ENCODE measurements at places on chromosomes 5 and 9.

GRCh38 chr5:66378407-66378806 is 217.8 kb upstream of the MAST4 start:
- DNase-seq: no peak

- no peak for DNase-seq
Observed at GRCh38 chr9:73847536-73847935, 649.6 kb upstream of the RORB start.

- no peak for DNase-seq
Observed at GRCh38 chr5:74250304-74251102, 390.0 kb downstream of the ENC1 start.

DNA sequence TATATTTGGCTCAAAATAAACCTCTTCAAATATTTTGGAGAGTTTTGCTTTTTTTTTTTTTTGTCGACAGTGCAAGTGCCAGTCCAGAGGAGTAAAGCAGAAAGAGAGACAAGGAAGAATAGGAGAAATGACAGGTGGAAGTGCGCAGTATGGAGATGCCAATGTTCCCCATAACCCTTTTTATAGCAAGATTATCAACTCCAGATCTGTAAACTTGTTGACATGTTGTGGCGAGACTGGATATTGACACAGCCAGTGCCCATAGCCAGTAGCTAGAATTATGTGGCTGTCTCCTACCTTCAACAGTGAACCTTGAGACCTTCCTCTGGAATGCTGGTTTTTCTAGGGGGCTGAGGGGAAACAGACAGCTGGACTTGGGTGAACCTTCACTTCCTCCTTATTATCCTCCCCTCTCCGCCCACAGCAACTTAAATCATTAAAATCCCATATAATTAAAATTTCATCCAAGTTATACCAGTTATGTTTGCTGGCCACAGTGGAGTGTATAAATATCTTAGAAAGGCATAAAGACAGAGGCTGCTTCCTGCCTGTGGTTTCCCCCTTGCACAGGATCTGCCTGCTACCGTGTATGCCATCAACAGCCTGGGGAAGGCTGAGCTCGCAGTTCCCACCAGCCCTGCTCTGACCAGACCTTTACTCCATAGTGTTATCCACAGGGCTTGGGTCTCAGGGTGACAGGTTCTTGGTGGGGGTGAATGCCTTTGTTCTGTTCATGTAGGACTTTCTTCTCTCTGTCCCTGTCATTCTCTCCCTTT is 112.3 kb upstream of the ANKH start:
- DNase-seq: no peak

DNA sequence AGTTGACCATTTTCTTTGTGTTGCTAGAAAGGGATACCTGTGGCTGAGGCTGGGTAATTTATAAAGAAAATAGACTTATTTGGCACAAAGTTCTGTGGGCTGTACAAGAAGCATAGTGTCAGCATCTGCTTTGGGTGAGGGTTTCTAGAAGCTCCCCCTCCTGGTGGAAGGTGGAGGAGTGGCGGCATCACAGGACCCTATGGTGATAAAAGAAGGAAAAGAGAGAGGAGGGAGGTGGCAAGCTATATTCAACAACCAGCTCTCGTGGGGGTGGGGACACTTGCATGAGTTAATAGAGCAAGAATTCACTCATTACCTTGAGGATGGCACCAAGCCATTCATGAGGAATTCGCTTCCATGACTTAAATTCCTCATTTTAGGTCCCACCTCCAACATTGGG is 2041.4 kb upstream of the CDH9 start:
- DNase-seq: no peak

- DNase-seq: peak; percentile 20
Observed at GRCh38 chr5:154850255-154851062, at the start of gene FAXDC2. TSS of gene FAXDC2 (minus strand) at chr5:154850603. CDS start at chr5:154838178, 12,425 bp downstream.

DNA sequence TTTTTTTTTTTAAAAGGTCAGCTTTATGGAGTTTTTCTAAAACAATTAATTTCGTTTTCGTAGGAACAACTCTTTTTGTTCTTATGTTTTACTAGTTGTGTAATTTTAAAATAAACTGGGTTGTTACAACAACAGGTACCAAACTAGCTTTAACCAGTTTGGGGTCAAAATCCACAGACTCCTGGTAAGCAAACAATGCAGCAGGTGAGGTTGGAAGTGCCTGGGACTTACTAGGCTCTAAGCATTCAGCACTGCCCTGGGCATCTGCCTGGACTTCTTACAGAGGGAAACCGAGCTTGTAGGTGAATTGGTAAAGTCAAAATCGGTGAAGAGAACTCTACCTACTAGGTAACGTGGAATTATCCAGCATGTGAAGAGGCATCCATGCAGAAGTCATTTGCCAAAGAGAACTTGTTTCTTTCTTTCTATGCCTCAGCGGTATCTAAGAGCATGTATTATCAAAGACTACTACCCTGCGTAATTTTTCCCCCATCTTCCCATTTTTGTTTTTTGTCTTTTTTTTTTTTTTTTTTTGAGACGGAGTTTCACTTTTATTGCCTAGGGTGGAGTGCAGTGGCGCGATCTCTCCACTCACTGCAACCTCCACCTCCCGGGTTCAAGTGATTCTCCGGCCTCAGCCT is 145.4 kb downstream of the KCTD16 start:
- DNase-seq: no peak

DNA sequence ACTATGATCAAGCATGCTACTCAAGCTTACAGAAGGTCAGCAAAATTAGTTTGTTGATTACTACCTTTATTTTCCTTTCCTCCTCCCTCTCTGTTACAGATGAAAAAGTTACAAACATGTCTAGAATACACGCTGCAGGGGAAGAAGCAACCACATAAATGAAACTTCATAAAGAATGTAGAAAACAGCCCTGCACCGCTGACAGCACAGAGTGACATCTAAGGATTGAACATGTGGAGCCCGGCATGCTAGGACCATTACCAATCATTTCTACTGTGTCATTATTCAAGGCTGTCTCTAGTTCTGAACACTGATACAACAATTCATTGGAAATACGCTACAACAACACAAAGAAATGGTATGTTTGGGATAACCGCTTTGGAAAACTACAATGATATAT is 261.1 kb downstream of the MLLT3 start:
- DNase-seq: no peak

- DNase-seq: no peak
Observed at GRCh38 chr5:10578869-10579268, 15.0 kb downstream of the ANKRD33B start.

DNA sequence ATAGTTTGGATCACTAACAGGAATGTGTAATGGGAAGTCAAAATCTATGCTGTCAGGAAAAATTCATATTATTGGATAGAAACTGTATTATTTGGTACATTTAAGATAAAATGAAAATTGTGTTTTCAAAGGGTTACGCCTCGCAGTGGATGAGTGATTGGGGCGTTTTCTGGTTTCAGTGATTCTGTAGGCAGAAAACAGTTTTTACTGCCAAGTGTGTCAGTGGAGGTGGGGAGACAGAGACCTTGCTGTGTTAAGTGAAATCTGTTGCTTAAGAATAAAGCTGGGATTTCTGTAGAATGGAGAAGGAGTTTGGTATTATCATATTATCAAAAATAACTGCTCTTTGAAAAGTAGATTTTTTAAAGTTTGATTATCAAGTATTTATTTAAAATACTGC is 69.7 kb downstream of the GHR start:
- DNase-seq: no peak

GRCh38 chr5:172441262-172441751 is 13.0 kb downstream of the SH3PXD2B start:
- DNase-seq: no peak

DNA sequence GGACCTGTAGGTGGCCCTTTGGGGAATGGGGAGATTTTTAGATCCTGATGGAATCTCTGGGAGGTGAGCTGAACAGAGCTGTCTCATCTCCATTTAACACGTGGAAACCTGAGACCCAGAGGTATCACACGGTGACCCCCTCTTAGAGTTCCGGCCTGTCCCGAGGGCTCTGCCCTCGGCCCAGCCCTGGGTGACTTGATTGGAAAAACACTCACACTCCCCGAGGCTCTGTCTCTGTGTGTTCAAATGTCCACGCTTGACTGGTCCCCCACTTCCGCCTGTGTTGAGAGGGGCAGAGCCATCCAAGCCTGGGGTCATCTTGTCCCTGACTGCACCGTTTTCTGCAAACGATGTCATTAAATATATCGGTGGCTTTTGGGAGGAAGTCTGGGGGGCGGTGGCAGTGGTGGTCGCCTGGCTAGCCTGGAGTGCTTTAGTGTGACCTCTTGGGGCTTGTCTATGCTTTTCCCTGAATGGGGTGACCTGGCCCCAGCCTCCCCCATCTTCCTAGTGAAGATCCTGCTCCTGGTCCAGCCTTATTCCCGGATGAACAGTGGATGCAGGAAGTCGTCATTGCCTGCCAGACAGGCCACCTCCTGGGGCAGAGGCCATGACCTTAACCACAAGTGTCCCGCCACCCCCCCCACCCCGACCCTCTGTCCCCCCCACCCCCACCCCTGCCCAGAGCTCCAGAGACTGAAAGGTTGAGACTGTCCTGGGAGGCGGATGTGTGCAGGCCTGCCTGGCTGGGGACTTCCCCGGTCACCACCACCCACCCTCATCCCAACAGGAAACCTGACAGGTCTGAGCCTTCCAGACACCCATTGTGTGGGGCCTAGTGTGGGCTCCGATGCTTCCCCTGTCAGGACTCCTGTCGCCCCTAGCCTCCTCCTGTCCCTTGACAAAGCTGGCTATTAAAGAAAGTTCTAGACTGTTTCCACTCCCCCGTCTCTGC is 5.3 kb upstream of the DAB2IP start:
- no peak for DNase-seq

DNA sequence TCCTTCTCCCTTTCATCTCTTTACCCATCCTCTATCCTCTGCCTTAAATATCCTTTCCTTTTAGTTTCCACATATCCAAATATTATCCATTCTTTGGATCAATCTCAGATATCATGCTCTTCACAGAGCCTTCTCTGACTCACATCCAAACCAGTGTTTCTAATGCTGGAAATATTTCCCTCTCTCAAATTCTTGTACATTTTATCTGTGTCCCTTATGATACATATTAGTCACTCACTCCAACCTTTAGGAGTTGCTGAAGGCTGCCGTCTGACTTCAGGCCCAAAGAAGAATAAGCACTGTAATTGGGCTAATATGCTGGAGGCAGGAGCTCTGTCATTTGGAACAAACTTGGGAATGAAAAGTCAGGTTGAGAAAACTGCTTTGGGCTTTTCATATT is 156.4 kb upstream of the RUSC2 start:
- no peak for DNase-seq

DNA sequence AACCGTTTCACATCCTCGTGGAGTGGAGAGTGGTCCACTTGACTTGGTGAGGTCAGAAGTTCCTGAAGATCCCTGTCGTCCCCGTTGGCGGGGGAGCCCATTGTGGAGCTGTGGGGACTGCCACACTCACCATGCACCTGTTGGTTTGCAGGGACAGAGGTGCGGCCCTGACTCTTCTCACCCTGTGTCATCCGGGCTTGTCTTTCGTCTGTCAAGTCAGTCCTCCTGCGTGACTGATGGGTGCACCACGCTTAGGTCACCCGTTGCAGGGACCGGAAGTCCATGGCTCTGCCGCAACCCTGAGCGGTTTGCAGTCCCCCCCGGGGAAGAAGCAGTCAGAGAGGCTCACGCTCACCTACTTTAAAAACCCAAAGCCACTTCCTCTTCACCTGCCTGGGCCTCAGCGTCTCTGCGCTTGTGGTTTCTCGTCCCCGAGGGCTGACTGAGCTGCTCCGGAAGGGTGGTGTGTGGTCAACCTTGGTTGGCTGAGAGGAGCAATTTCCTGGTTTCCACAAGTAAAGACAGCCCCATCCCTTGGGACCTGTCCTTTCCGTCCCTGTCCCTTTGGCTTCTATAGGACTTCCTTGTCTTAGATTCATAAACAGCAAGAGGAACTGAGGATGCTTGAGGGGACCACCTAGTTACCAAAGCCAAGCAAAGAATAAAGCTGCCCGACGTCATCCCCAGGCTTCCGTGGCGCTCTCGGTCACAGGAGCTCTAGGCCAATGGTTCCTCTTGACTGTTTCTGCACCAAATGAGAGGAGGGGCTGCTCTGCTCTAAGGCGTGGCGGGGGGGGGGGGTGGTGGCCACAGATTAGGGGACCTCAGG is 53.2 kb downstream of the USP20 start:
- no peak for DNase-seq

DNA sequence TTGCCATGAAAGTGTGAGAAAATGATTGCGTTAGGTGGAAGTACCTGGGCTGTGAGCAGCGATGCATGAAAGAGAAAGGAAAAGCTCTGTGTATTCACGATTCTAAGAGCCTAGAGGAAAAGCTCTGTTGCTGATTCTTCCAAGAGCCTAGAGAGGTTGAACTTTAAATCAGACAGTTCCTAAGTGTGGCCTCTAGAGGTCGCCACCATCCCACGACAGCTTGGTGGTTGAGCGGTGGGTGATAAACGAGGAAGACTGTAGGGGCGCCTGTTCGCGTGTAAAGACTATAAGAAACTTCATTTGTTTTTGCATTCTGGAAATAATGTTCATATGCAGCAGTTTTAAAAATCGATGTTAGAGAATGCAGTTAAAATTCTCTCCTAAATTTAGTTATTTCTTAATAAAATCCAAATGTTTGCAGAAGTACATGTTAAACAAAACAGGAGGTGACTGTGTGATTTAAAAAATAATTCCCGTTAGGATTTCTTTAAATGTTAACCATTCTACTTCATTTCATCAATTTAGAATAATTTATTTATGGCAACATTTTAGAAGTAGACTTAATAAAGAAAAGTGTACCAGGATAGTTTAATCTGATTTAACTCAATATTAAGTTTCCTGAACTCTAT is 107.7 kb downstream of the TENT4A start:
- DNase-seq: peak; percentile 35

GRCh38 chr5:36720688-36721087 is 114.3 kb downstream of the SLC1A3 start:
- DNase-seq: no peak

GRCh38 chr5:134958755-134959154 is 9.0 kb upstream of the CATSPER3 start:
- DNase-seq: no peak

GRCh38 chr9:134422301-134423090 is 96.2 kb downstream of the RXRA start:
- DNase-seq: no peak

DNA sequence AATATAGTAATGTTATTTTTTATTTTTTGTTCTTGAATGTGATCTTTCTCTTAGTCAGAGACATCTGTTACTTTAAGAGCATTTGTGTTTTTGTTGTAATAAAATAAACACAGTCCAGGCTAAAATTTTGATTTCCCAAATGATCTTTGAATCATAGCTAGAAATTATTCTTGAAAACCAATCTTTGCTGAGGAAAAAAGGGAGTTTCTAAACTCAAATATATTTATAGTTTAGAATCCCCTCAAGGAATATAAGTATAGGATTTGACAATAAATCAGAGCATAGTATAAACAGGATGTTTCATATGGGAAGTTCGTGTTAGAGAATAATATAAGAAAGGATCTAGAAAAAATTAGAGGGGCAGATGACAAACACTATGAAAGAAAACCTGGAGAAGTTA is 118.8 kb upstream of the ADAMTS19 start:
- DNase-seq: no peak

GRCh38 chr5:65819905-65820240 is 97.9 kb downstream of the NLN start:
- DNase-seq: no peak

GRCh38 chr5:32346869-32347268 is 34.1 kb upstream of the MTMR12 start:
- no peak for DNase-seq

Measured in amygdala (tissue), 56 donors.